LNCaP clone FGC (cell line): ENCODE measurements at places on chromosomes 5 and 9.
A peak's percentile ranks its signal among the peaks of the same experiment; 100 is the strongest.

DNA sequence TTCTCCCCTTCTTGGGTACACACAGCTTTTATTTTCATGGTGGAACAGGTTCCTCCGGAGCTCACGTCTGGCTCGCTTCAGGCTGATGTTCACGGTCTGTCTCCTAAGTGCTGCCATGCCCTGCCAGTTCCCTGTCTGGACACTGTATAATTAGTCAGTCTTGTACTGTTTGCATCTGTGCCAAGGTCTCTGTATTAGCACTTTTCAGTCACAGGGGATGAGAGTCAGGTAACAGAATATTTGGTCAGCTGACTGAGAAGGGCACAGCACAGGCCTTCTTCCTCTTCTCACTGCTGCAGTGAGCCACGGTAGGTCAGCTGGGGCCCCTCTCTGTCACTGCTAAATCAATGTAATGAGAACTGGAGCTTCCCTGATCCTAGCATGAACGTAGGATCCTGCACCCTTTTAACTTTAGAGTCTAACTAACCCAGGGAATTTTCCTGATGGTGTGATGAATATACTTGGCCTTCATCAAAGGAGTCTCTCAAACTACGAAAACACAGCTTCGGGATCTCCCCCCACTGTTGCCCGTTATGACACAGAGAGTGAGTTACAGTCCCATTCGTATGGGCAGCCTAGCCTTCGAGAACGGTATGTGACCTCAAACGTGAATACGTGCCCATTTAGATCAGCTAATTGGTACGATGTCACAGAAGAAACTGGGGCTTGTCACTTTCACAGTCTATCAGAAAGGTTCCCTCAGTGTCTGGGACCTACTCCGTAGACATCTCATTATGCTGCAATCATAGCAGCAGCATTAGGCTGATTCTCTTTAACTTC, 354.1 kb upstream of the RFX3 start:
- DNase-seq, result peak; percentile 72

GRCh38 chr9:37167456-37168047, 47.2 kb downstream of the ZCCHC7 start:
- no peak for DNase-seq

GRCh38 chr5:126435714-126436113, 12.5 kb downstream of the GRAMD2B start:
- DNase-seq, result no peak

- DNase-seq, result no peak
Observed at GRCh38 chr5:149089796-149090195, 26.9 kb upstream of the SH3TC2 start.

- DNase-seq, result no peak
Observed at GRCh38 chr5:29902859-29903258, 1290.6 kb upstream of the CDH6 start.

DNA sequence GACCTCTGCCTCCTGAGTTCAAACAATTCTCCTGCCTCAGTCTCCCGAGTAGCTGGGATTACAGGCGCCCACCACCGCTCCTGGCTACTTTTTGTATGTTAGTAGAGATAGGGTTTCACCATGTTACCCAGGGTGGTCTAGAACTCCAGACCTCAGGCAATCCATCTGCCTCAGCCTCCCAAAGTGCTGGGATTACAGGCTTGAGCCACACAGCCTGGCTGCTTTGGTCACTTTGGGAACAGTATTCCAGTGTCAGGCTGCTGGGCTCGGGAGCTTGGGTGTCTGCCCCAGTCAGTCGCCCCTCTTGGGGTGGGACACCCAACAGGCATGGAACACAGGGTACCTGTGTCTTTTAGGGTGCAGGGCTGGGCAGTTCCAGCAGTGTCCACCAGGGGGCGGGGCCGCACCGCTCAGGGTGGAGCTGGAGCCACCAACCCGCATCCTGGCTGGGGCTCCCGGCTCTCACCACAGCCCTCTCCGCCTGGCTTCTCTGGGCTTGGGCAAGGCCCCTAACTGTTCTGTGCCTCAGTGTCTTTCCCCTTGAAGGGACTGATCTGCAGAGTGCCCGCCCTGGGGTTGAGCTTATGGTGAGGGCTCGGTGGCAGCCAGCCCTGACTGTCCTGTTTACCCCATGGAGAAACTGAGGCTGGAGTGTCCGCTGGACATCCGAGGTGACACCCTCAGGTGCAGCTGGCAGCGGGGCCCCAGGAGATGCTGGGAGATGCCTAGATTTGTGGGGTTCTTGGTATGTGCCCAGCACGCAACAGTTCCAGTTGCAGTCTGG, 6.4 kb upstream of the RNU6ATAC start:
- DNase-seq, result no peak

- no peak for DNase-seq
Observed at GRCh38 chr9:113293285-113293878, 9.8 kb downstream of the RNF183 start.

DNA sequence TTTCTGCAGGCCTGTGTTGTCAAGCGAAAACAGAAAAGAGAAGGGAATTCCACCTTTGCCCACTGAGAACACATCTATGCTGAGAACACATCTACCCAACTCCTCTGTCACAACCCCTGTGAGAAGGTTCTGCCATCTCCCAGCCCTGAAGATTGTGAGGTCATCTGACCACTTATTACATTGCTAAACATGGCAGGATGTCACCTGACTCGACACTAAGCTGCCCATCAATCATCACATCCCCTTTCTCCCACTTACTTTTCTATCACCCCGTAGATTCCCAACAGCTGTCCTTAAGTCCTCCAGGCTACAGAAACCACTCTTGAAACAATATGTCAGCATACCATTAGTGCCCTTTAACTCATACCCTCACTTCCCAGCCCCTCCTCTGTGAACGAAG, 64.2 kb upstream of the PRSS3 start:
- DNase-seq, result no peak

DNA sequence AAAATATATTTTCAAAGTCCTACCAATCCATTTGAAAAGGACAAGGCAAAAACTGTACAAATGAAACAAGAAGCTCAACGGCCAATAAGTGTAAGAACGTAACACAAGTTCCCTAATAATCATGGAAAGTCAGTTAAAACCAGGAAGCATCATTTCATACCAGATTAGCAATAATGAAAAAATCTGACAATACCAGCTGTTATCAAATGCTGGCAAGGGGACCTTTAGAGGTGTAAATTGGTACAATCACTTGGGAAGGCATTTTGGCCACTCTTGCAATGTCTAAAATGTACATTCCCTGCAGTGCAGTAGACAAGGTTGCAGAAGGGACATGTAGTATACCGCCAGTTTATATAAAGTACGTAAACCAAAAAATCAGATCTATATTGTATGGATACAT, 10.1 kb upstream of the SEMA5A start:
- DNase-seq, result no peak

DNA sequence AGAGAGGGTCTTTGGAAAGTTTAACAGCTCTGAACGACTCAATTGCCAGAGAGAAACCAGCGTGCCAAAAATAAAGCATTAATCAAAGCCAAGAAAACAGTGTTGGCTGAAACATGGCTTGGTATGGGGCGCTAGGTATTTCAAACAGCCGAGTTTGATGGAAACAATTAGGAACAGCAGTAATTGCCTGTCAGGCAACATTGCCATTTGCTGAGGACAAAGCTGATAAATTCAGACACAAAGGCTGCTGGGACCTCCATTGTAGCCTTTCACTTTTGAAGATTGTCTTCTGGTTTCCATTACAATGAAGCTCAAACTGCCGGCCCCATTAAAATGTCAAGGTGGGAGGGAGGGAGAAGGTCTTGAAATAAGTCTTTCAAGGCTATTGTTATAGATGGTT, 125.4 kb upstream of the SPDL1 start:
- DNase-seq, result no peak

- DNase-seq, result no peak
Observed at GRCh38 chr5:127307868-127308267, 17.3 kb downstream of the MEGF10 start.

GRCh38 chr5:124593952-124594351, 152.5 kb downstream of the ZNF608 start:
- DNase-seq, result no peak

DNA sequence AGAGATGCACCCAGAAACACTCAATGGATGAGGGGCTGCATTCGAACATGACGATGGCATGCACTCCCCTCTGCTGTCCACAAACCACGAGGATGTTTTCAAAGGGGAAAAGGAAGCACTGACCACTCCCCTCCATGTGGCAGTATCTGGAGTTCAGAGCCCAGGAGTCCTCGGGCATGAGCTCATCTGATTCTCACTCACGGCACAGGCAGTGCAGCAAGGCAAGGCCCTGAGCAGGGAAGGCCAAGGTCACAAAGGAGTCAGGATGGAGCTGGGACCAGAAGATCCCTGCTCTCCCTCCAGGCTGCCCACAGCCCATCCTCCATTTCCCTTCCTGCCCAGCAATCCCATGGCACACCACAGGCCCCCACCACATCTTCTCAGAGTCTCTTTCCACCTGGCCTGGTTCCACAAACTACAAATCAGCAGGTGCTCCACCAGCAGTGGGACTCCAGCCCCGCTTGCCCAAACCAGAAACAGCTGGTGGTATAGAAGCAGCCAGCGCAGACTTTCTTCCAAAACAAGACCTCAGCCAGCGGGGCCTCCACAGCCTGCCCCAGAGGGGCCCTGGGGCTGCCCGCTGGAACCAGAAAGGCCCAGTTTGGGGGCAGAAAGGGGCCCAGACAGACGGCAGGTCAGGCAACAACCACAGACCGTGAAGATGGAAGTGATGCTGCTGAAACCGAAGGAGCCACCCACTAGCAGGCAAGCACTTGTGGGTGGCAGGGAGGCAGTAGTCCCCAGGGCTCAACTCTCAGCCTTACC, 12.2 kb downstream of the TNIP1 start:
- no peak for DNase-seq

- DNase-seq, result no peak
Observed at GRCh38 chr9:28820741-28821140, 1247.5 kb upstream of the C9orf72 start.

GRCh38 chr5:121890297-121890858, 38.7 kb downstream of the FTMT start:
- no peak for DNase-seq

DNA sequence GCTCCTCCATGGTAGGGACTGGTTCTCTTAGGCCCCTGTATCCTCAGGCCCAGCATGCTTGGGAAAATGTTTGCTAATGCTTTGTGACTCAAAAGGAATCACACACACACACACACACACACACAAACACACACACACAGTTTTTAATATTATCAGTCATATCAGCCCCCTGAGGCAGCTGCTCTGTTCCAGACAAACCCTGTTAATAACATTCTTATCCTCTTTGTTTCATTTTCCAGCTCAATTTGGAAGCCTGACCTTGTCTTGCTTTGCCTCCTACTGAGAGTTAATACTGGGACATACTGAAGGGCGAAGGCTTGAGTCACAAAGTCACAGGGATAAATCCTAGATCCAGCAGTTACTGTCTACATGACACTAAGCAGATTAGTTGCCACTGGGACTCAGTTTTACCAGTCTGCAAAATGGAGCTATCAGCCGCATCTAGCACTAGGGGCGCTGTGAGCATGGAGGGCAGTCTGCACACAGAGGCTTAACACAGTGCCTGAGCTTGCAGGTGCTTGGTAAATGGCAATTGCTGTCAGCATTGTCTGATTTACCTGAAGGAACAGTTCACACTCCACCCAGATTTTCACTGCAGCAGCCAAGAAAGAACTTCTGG, 37.1 kb upstream of the KCNMB1 start:
- no peak for DNase-seq

GRCh38 chr5:54073735-54074134, 236.6 kb downstream of the ARL15 start:
- no peak for DNase-seq

GRCh38 chr9:97064176-97064575, 25.2 kb upstream of the CTSV start:
- DNase-seq, result no peak

- DNase-seq, result no peak
Observed at GRCh38 chr5:73797132-73797510, 171.1 kb downstream of the ARHGEF28 start.

GRCh38 chr9:26955222-26955903, 849 bp upstream of the IFT74 start:
- DNase-seq, result no peak

GRCh38 chr9:33109850-33110595, 33.5 kb upstream of the SMU1 start:
- DNase-seq, result no peak

DNA sequence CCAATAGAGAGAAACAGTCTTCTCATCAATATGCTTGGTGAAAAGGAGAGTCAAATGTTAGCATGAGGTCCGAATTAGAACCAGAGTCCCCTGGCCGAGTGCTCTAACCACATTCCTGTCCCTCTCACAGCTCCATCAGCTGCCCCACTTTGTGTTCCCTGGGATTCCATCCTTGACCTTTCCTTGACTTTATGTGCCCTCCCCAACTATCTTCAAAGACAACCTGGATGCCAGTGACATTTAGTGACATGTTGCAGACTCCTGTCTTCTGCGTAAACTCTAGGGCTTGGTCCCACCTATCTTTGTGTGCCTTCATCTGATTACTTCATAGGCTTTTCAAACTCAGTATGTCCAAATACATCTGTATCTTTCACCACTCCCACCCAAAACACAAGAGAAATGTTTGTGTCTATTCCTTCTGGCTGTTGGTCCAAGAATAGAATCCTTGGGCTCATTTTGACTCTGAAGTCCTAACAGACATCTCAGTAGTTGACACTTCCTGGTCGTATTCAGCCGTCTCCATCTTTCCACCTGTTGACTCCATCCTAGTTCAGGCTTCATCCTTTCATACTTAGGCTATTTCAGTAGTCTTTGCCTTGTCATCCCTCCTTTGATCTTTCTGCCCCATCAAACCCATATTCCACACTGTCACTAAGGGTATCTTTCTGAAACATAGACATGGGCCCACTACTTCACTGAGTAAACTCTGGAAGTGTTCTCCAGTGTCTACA, 101.4 kb upstream of the CD180 start:
- DNase-seq, result no peak

GRCh38 chr5:129461711-129462332, 1.7 kb downstream of the ADAMTS19 start:
- DNase-seq, result no peak

DNA sequence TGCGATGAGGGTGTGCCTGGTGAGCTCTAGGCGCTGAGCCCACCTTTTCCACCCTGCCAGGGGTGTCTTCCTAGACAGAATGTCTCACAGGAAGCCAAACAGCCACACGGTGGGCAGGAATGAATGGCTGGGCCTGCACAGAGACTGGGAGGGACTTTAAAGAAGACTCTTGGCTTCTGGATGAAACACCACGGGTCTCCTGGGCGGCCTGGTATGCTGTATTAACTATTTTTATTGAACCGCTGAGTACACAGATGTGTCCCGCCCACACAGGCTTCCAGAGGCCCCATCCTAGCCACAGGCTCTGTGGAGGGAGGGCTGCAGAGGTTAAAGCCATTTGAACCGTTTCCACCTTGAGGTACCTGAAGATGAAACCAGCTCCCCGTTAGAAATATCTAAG, 115.2 kb upstream of the CXCL14 start:
- DNase-seq, result no peak

GRCh38 chr9:121658166-121658565, 6.7 kb downstream of the DAB2IP start:
- DNase-seq, result no peak

DNA sequence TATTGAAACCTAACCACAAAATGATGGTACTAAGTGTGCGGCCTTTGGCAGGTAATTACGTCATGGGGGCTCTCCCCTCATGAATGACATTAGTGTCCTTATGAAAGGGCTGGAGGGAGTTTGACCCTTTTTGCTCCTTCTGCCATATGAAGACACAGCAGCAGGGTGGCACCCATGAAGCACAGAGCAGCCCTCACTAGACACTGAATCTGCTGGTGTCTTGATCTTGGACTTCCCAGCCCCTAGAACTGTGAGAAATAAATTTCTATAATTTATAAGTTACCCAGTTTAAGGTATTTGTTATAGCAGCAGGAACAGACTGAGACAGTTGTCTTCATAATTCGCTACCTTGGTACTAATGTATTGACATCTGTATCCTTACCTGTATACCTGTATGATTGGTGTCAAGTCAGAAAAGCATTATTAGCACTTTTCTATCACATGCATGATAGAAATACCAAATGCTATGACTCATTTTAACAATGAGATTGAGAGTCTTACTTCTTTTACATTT, 80.4 kb downstream of the GCNT4 start:
- DNase-seq, result no peak
